ENCODE measurements at places on chromosomes 6 and 20.

- no peak for DNase-seq
Observed at GRCh38 chr20:48681201-48681872, 146.5 kb downstream of the PREX1 start.

DNA sequence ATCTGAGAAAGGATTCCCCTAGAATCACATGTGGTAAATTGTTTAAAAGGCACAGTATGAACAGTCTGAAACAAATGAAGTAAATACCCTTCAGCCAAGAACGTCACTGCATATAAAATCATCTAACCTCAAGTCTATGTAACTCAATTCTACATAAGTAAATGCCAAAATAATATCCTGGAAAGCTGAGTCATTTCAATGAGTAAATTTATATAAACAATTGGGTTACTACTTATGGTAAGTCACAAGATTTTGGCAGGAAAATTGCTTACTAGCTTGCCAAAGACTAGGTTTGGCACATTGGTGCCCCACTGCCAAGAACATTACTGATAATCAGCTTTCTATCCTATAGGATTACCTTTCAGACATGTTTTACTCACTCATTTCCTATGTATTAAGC, 8.4 kb downstream of the GMDS start:
- DNase-seq = no peak

- DNase-seq = no peak
Observed at GRCh38 chr6:105949869-105950268, 136.3 kb upstream of the PRDM1 start.

DNA sequence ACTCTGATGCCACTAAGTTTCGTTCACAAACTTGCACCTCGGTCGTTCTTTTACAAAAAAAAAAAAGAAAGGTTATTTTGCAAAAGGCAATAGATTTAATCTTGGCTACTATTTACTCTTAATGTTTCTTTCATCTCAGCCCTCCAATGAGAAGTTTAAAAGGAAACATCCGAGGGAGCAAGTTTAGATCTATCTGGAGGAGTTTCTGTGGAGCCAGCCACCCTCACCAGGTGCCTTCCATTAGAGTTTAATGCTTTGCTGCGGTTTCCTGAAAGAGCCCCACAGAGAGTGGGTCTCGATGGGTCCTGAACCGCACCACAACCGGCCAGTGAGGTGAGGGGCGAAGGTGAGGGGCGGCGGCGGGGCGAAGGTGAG, 632 bp downstream of the PRKN start:
- DNase-seq = no peak

GRCh38 chr6:40882323-40882997, 156.6 kb downstream of the UNC5CL start:
- DNase-seq = peak; percentile 60
